NCI-H1436 treated with DMSO at 0.1 percent for 48 hours (cell line): ENCODE measurements at places on chromosomes 7 and 10.

GRCh38 chr7:55360486-55360885 lies 4.7 kb upstream of the LANCL2 start:
- no peak for DNase-seq

DNA sequence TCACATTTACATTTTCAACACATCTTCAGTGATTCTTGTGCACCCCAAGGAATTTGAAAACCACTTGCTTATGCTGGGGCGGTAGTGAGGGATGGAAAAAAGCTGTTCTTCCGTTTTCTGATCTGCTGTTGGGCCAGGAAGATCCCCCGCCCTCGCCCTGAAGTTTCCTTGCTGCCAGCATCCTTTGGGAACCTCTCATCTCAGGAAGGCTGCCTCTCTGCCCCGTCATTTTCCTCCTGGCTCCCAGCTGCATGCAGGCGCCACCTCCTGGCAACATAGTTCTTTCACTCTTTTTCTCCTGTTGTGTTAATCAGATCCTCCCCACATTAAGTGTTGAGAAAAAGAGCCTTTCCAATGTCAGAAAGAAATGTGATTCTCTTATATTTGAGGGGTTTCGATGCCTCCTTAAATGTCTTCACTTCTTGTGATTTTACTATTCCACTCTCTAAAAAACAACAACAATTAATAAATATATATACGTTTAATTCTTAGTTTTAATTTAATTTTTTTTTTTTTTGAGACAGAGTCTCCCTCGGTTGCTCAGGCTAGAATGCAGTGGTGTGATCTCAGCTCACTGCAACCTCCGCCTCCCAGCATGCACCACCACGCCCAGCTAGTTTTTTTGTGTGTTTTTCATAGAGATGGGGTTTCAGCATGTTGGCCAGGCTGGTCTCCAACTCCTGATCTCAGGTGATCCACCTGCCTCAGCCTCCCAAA lies 122.9 kb downstream of the RALA start:
- no peak for DNase-seq

- peak; percentile 98 for DNase-seq
These were observed at the start of gene DDX50 for GRCh38 chr10:68901105-68901927. Gene DDX50, plus strand, starts transcription at chr10:68901315. Its CDS starts 70 bp downstream, at chr10:68901385.

DNA sequence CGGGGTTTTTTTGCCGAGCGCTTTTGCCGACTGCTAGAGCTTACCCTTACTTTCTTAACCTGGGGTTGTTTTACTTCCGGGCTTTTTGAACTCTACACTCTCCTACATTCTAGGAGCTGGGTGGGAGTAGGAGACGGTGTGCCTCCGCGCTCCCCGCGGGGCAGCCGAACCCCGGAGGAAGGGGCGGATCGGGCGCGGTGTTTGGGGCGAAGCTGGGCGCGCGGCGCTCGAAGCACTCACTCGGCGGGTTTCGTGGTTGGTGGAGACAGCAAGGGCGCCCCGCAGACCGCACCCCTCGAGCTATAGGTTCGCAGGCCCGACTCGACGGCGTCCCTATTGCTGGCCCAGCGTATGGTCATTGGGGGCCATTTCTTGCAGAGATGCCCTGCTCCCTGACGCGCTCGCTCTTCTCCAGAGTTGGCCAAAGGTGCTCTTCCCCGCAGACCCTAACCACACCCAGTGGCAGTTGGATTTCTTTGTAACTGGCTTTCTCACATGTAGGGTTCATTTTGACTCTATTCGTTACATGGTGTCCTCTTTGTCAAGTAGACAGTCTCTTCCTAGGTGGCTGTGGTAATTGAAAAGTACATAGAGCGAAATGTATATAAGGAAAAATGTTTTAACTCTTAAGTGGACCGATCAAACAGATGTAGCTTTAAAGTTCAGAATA lies 364 bp downstream of the ZNF518A start:
- no peak for DNase-seq

DNA sequence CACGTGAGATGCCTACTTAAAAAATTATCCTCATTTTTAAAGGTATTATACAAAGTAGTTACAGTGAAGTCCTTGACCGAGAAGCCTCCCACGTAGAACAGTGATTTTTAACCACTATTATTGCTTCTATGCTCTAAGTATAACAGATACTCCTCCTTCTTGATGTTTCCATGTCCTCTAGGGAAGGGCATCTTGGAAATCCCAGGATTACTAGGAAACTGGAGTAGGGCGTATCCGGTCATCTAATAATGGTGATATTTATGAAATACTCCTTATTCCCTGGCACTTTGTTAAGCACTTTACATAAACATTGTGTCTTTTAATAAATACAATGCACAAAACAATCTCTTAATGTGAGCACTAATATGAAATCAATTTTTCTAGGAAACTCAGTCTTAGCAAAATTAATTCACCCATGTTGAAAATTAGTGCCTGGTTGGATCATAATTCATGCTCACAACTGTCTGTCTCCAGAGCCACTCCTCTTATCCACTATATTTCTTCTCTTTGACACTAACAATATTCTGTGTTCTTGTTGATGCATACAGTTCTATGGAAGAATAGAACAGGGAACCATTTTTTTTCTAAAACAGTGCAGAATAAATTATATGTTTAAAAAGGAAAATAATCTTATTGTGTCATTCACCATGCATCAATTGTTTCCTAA lies 128.6 kb upstream of the SEMA3E start:
- DNase-seq = no peak

GRCh38 chr7:81415181-81415580 lies 354.7 kb downstream of the HGF start:
- no peak for DNase-seq

- DNase-seq = no peak
These were observed 217.7 kb upstream of the KCND2 start for GRCh38 chr7:120055300-120055699.

- no peak for DNase-seq
These were observed 31.7 kb downstream of the ECHDC3 start for GRCh38 chr10:11773761-11774441.

GRCh38 chr7:154794147-154794780 lies 208.7 kb downstream of the PAXIP1 start:
- DNase-seq = no peak
